CD4-positive, CD25-positive, alpha-beta regulatory T cell (primary cell): ENCODE measurements at places on chromosomes 3 and 15. TPM values are rescaled to one million over a fixed set of nuclear protein-coding genes. Genes with fewer than 3 reads are reported as not detected.
A peak's percentile ranks its signal among the peaks of the same experiment; 100 is the strongest.

DNA sequence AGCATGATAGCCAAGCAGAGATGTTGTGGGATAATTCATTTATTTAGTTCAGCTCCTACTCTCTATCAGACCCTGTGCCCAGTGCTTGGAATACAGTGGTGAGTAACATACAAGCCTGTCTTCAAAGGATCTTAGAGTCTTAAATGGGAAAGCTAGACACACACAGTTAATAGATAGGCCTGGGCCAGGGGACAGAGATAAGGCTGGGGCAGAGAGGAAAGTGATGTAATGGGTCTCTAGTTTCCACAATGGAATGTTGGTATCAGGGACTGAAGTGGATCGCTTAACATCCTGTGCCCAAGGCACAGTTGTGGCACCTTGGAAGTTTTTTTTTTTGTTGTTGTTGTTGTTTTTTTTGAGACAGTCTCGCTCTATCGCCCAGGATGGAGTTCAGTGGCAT lies 79.9 kb upstream of the POLG start:
- no peak for DNase-seq

- no peak for DNase-seq
Measured at GRCh38 chr3:33363113-33363800, 76.9 kb downstream of the UBP1 start.

DNA sequence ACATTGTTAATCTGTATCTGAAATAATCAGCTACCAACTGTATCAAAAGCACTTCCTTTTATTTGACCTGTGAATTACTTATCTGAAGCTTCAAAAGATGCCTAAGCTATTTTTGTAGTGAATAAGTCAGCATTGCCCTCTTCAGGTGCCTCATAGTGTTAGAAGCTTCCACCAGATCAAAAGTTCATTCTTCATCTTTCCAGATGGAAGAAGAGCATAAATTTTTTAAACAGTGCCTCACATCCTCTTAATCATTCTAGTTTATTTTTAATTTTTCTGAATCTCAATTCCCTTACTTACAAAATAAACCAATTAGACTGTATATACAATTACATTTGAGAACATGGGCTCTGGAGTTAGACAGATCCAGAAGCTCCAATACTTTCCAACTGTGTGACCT lies 65.0 kb downstream of the MYO5A start:
- DNase-seq, result peak; percentile 29

- DNase-seq, result no peak
Measured at GRCh38 chr3:190382082-190382481, 5.9 kb upstream of the CLDN16 start.

DNA sequence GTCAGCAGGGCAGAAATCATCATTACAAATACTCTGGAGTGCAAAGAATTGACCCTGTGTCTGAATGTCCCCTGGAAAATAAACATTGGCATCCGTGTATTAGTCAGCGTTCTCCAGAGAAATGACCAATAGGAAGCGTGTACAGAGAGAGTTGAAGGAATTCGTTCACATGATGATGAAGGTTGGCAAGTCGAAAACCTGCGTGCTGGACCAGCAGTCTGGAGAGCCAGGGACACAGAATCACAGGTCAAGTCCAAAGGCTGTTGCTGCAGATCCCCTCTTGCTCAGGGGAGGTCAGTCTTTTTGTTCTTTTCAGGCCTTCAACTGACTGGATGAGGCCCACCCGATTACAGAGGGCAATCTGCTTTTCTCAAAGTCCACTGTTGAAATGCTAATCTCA lies 16.6 kb downstream of the GP9 start:
- no peak for DNase-seq

GRCh38 chr3:66661628-66662027 lies 160.8 kb upstream of the LRIG1 start:
- DNase-seq, result no peak

DNA sequence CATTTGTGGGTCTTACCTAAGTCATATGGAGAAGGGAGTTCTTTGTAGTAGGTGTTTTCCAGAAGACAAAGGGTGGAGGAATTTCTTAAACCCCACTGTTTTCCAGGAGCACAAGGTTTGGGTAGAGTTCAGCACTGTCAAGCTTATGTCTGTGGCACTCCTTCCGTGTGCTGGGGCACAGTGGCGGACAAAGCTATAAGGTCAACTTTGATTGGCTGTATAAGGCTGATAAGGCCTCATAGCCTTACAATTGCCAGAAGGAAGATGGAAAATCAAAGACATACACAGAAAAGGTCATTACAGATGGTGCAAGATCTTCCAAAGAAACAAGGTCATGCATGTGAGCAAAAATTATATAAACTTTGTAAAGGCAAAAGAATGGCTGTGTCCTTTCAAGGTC lies 3.5 kb upstream of the LYSMD4 start:
- no peak for DNase-seq

DNA sequence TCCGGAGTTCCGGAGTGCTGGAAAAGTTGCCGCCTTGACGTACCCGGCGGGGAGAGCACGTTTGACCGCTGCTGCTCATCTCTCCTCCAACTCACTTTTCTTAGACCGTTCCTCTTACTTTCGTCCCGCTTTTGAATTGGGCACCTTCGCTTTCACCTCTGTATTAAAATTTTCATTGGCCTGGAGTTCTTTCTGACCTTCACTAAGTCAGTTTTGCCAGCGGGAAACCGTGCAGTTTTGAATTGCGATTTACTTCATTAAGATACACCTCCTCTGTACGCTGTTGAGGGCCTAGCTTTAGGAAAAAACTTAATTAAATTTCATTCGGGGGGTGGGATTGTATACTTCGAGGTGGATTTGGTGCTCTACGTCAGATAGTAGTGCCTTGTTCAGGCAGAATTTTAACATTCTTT lies 1.3 kb downstream of the GMPS start:
- DNase-seq, result no peak

- DNase-seq, result no peak
Measured at GRCh38 chr15:31497838-31498237, 171.2 kb downstream of the KLF13 start.

DNA sequence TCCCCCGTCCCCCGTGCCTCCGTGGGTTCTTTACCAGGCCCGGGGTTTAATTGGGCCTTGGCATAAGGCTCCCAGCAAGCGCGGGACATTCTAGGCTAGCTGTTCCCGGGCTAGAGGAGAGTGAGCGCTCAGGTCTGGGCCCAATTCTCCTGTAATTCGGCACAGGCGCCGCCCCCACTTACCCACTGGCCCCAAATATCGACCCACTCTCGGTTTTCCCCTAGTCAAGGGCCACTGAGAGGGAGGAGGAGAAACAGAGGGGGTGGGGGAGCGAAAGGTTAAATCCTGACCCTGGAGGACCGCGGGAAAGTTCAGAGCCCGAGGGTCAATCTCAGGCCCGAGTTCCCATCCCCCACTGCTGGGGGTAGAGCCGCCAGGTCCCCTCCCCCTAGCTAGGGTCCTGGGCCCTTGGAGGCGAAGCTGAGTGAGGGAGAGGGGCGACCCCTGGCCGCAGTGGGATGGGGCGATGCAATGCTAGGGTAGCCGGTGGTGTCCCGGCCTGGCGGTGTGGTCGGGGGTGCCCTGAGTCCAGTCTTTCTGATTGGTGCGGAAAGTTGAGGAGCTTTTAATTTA lies 8.5 kb upstream of the ONECUT1 start:
- DNase-seq, result no peak

GRCh38 chr15:78058401-78058935 lies 19.0 kb downstream of the TBC1D2B start:
- DNase-seq, result no peak

- no peak for DNase-seq
Measured at GRCh38 chr3:40593351-40593750, 68.6 kb downstream of the ZNF621 start.

ACSBG1 gene
- polyA plus RNA-seq, result not detected

SI gene
- not detected for polyA plus RNA-seq

TMEM207 gene
- polyA plus RNA-seq, result not detected
